AG20443 (cell line): ENCODE measurements at places on chromosomes 12 and 14.

DNA sequence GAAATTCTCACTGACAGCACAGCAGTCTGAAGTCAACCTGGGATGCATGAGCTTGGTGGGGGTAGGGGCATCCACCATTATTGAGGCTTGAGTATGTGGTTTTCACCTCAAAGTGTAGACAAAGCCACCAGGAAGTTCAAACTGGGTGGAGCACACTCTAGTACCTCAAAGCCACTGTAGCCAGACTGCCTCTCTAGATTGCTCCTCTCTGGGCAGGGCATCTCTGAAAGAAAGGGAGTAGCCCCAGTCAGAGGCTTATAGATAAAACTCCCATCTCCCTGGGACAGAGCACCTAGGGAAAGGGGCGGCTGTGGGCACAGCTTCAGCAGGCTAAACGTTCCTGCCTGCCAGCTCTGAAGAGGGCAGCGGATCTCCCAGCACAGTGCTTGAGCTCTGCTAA is 143.0 kb downstream of the KITLG start:
- DNase-seq, result no peak

- peak; percentile 56 for DNase-seq
Observed at GRCh38 chr14:61260939-61261776, 20.0 kb downstream of the TMEM30B start.

DNA sequence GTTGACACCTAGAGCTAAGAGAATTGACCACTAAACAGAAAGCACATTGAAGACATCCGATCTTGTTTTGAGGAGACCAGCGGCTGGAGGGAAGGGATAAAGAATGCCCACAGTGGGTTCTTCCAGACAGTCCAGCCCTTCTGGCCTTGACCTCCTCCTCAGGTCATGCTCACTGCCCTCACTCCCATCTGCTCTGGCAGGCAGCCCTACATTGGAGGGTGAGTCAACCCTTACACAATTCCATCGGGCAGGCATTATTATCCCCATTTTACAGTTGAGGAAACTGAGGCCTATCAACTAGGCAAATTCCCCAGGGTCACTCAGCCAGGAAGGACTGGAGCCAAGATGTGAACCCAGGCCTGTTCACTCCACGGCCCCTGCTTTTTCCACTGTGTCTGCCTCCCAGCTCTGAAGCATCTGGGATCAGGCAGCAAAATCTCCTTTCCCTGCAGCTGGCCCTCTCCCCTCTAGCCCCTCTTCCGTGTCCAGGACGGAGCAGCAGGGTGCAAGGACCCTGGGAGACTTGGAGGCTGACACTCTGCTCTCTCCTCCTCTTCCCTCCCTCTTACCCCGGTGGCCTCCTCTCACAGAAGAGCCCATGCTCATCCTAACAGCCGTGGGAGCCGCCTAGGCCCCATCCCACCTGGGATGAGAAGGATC is 5.3 kb downstream of the SCNN1A start:
- peak; percentile 48 for DNase-seq

- peak; percentile 9 for DNase-seq
Observed at GRCh38 chr14:101183376-101184103, 280.0 kb upstream of the RTL1 start.

GRCh38 chr12:54053003-54053750 is 458 bp upstream of the HOXC4 start:
- DNase-seq, result peak; percentile 46

DNA sequence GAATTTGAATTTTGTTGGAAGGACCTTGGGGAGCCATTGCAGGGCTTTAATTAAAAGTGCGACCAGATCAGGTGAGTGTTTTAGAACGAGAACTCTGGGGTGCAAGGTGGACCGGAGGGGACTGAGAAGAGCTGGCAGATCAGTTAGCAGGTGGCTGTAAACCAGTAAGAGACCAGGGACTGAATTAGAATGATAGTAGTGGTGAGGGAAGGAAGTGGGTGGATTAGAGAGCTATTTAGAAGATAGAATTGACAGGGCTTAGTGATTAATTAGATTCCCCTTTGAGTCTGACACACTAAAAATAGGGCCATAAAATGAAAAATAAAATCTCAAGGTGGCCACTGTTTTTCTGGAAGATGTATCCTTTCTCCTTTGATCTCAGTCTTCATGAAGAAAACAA is 44.8 kb downstream of the PLXNC1 start:
- no peak for DNase-seq

- no peak for DNase-seq
Observed at GRCh38 chr14:104108570-104109541, 23.4 kb downstream of the ASPG start.

DNA sequence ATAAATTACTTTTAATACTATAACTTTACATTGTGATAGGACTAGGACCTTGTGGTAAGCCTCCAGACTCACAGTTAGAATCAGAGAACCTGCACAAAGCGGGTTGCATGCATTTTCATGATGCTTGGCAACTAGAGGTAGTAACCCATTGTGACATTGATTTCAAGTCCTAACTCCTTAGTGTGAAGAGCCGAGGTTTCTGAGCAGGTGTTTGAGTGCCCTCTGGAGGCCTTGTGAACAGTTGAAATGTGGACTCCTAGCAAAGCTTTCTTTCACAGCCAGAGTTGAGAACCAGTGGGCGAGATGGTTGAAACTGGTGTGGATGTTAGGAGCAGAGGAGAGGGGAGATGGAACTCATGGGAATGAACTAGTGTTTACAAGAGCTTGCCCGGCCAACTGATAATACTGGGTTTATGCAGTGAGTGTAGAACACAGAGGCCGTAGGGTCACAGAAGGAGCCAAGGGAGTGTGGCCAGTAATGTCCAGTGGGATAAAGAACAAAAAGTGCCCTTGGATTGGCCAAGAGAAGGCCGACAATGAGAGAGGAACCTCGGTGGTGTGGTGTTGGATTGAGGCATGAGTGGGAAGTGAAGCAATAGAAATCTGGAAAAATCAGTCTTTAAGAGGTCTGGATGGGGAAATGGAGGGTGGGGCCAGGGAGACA is 10.9 kb downstream of the ZNF664 start:
- peak; percentile 65 for DNase-seq

GRCh38 chr14:96584199-96584906 is 82.2 kb downstream of the PAPOLA start:
- DNase-seq, result peak; percentile 45

DNA sequence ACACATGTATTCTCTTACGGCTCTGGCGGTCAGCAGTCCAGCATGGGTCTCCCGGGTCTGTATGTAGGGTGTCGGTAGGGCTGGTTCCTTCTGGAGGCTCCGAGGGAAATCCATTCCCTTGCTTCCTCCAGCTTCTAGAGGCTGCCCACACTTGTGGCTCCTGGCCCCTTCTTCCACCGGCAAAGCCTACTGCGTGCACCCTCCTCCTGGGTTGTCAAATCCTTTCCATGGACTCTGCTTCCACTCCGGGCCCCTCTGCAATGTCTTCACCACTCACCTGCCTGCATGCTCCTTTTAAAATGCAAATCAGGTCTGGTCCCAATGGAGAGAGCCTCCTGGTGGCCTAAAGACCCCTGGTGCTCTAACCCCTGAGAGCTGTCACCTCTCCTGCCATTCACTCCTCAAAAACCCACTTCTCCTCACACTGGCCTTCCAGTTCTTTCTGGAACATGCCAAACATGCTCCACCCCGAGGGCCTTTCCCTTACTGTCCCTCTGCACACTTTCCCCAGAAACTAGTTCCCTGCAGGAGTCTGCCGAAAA is 108.5 kb downstream of the DICER1 start:
- DNase-seq, result no peak

- no peak for DNase-seq
Observed at GRCh38 chr12:46553911-46554310, 181.3 kb upstream of the SLC38A2 start.

DNA sequence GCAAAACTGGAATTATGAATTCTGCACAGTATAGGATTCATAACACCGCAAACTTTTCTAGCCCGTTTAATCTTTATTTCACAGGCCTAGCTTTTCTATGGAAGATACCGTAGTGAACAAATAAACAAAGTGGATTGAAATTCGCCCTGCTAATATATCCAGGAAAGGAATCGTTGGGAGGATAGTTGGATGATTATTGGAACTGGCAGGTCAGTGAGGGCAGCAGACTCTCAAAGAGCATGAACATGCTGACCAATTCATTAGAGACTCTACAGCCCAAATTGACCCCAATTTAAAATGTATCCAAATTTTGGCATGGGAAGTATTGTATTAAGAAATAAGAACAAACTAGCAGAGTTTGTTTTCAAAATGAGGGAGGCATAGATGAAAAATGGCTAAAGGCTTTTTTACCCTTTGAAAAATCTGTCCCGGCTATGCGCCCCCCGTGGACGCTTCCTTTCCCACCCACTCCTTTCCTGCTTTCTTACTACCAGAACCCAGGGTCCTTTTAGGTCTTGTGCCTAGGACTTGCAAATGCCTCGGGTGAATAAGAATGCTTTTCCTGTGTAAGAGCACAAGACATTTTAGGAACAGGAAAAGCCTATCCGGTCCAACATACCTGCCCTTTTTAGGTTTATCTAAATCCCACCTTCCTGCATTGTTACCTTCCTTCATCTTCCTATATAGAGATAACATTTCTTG is 84.6 kb upstream of the PTPRB start:
- DNase-seq, result no peak

- no peak for DNase-seq
Observed at GRCh38 chr12:107026806-107027635, 40.1 kb upstream of the MTERF2 start.

DNA sequence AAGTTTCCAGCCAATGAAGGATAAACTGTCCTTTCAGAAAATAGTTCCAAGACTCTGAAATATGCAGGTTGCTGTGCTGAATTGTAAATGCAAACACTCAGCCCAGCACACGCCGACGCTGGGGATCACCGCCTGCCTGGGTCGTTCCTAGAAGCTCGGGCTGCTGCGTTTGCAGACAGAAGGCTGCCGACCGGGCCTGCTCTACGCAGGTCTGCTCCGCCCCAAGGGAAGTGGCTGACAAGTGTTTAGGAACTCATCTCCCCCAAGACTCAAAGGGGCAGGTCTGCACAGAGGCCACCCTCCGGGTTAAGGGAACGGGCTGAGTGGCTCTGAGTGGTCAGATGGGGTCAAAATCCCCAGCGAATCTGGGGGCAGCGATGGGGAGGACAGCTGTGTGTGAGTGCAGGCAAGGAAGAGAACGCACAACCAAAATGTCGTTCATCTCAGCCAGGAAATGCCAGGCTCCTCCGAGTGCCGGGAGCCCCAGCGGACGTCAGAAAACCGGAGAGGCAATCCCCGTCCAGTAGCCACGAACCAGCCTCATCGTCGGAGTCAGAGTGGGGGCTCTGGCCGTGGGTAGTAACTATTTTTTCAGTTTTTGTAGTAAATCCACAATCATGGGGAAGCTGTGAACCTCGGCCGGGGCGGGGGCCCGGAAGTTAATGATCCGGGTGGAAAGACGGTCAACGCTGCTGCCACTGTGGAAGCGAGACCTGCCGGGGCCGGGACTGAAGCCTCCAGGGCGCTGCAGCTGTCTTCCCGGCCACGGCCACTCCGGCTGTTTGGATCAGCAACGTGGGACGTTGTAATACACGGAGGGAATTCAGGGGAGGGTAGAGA is 6.0 kb downstream of the GALNT9 start:
- peak; percentile 37 for DNase-seq

DNA sequence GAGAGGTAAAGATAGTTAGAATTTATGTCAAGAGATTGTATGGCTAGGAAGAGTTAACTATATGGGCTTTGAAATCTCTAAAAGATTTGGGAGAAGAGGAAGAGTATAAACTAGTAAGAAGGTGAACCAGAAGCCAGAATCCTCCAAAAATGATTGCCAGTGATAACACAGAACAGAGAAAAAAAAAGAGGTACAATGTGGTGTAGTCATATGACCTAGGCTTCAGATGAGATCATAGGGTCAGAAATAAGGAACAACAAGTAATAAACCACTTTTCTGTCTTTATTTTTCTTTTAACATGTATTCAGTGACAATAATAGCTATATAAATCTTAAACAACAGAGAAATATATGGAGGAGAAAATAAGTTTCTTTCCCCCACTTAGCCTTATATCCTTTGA is 2.0 kb upstream of the NECAP1 start:
- no peak for DNase-seq

GRCh38 chr14:35250319-35250718 is 41.9 kb upstream of the PSMA6 start:
- no peak for DNase-seq

GRCh38 chr12:127594351-127594970 is 672.5 kb upstream of the TMEM132C start:
- DNase-seq, result no peak

GRCh38 chr12:116040402-116040801 is 237.1 kb downstream of the MED13L start:
- DNase-seq, result peak; percentile 16

- no peak for DNase-seq
Observed at GRCh38 chr12:91404441-91404840, 221.8 kb upstream of the DCN start.

DNA sequence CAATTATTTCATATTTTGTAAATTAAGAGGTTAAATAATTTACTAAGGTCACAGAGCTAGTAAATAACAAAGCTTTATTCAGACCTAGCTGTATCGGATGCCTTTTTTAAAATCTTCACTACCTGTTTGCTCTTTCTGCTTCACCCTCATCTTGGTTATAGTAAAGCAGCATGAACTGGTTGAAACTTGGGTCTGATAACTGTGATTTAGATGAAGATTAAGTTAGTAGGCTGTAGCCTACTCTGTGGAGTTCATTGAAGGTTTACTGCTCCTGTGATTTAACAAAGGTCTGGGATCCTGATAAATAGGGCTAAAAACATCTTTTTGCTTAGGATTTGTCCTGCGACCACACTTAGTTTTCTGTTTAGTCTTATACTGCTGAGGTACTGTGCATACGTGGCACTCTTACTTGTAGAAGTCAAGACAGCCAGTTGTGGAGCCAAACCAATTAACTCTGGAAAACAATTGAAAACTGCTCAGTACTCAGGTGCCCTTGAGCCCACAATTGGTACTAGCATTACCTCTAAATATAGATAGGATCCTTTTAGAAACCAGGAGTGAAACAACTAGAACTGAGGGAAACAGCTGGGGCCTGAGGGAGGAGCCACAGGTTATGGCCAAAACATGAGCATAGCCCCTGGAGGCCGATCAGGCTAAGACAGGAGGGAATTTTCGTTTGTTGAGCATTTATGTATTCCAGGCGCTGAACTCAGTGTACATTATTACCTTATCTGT is 2.3 kb downstream of the SPATS2 start:
- DNase-seq, result peak; percentile 71

DNA sequence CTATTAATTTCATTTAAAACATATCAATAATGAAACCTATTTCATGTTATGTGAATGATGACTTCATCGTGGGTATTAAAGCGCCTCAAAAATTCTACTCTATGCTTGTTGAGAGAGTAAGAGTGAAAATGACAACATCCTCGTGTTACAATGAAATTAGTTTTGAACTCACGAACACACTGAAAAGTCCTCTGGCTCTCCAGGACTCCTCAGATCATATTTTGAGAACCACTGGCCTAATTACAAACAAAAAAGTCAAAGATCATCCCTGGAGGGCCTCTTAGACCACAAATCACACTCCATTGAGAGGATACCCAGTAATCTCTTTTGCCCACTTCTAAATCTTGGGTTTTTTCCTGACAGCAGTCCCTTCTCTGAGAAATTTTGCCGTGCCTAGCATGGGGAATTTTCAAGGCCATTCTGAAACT is 19.1 kb downstream of the DAAM1 start:
- no peak for DNase-seq

- no peak for DNase-seq
Observed at GRCh38 chr12:7293670-7294069, 10.2 kb upstream of the ACSM4 start.
